ENCODE measurements at places on chromosomes 16 and 17.

GRCh38 chr17:45143767-45144198, 4.5 kb upstream of the HEXIM1 start:
- DNase-seq = peak; percentile 91

GRCh38 chr16:3864562-3864961, 16.0 kb downstream of the CREBBP start:
- DNase-seq = no peak

GRCh38 chr16:56679818-56680217, 2.5 kb upstream of the MT1X start:
- DNase-seq = no peak

GRCh38 chr16:48555597-48556242, 54.3 kb downstream of the N4BP1 start:
- DNase-seq = no peak

- no peak for DNase-seq
These were observed 45.4 kb upstream of the RASD1 start for GRCh38 chr17:17541640-17542001.

DNA sequence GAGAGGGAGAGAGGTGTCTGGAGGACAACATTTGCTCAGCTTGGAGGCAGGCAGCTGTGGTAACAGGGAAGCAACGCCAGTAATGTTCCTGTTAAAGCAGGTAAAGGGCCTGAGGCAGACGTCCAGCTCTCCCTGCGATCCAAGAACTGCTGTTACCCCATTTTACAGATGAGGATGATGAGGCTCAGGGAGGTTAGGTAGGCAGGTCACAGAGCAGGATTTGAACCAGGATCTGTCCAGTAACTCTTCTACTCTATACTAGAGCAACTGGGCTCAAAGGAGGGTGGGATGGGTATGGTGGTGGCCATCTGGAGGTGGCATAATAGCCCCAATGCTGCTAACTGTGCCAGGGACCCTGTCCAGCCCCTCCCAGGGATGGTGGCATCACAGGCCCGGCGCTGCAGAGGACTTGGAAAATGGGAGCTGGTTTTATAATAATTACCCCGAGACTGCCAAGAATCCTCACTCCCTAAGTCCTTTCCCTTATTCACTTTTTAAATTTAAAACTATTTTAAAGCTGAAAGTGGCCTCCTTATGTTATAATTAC, 12.0 kb downstream of the CA7 start:
- DNase-seq = no peak

DNA sequence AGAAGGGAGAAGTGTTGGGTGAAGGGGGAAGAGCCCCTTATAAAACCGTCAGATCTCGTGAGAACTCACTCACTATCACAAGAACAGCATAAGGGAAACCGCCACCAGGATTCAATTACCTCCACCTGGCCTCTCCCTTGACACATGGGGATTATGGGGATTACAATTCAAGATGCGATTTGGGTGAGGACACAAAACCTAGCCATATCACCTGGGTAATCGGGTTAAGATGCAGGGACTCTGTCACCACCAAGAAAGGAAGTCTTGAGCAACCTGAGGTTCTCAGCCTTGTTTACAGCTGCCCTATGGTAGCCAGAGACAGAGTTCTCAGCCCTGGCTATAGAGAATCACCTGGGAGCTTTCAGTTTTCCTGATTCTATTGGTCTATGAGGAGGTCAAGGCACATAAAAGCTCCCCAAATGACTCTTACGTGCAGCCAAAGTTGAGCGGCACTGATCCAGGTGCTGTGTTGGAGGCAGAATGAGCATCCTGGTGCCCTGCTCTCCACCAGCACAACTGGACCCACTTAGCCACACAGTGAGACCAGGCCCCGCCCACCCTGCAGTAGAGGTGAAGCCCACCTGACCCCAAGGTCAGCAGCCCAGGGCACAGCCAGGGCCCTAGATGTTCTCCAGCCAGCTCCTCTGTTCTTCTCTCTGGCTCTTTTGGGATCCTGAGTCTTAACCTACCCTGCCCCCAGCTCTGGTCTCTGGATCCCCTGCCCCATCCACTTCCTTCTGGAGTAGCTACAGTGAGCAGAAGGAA, 138.5 kb upstream of the CDH5 start:
- no peak for DNase-seq

DNA sequence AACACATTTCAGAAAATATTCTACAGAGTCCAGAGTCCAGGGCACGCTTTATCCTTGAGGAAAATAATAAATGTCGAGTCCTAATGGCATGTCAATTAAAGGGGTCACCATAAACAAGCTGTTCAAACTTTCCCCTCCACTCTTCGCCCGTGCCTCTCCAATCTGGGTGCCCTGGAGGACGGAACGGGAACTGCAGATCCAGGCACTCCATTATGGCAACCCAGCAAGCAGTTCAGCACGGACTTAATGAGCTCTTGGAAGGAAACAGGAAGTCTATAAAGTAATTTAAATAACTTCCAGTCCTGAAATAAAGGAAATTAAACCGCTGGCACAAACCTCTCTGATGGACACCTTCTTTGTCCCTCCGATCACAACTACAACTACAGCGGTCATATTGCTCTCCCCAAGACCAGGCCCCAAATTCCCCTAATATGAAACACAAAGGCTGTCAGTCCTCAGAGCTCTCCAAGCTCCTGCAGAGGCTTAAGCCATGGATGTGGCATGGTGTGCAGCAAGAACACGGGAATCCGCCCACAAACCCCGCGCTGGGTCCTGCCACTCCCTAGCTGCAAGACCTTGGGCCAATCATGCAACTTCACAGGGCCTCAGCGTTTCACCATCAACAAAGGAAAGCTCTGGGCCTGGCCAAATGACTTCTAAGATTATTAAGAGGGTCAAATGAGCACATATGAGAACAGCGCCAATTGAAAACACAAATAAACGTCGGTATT, 52.6 kb downstream of the ZFHX3 start:
- DNase-seq = no peak

DNA sequence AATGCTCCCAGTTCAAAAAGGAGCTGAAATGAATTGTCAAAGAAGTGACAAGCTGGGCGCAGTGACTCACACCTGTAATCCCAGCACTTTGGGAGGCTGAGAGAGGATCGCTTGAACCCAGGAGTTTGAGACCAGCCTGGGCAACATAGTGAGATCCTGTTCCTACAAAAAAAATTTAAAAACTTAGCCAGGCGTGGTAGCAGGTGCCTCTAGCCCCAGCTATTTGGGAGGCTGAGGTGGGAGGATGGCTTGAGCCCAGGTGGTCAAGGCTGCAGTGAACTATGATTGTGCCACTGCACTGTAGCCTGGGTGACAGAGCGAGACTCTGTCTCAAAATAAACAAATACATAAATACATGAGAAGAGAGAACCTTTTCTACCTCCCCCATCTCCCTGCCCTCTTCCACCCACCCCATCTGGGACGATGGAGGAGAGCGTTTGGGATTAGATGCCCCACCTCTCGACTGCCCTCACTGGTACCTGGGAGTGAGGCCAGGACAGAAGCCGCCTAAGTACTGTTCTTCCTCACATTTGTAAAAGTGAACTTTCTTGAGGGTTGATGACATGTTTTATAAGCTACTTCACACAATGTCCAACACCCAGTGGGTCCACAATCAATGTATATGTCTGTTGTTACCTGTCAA, 2.4 kb downstream of the IL4R start:
- no peak for DNase-seq

- peak; percentile 16 for DNase-seq
These were observed 144.2 kb upstream of the CORO6 start for GRCh38 chr17:29766796-29767327.

DNA sequence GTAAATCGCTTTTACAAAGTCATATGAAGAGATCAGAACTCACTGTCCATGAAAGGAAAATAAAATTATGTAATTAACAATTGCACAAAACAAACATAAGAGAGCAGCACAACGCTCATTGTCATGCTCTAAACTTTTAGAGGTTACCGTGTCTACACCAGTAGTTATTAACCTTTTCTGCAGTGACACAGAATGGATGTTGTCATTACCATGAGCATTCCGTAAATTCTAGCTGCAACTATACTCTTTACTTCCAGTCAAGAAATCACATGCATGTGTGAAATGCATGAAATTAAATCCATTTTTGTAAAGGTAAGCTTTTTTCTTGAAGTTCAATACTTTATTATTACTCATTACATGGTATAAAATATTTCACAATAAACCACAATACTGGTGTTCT, 38.2 kb downstream of the USP32 start:
- peak; percentile 2 for DNase-seq

- DNase-seq = no peak
These were observed 11.5 kb downstream of the SLX4 start for GRCh38 chr16:3599922-3600321.

DNA sequence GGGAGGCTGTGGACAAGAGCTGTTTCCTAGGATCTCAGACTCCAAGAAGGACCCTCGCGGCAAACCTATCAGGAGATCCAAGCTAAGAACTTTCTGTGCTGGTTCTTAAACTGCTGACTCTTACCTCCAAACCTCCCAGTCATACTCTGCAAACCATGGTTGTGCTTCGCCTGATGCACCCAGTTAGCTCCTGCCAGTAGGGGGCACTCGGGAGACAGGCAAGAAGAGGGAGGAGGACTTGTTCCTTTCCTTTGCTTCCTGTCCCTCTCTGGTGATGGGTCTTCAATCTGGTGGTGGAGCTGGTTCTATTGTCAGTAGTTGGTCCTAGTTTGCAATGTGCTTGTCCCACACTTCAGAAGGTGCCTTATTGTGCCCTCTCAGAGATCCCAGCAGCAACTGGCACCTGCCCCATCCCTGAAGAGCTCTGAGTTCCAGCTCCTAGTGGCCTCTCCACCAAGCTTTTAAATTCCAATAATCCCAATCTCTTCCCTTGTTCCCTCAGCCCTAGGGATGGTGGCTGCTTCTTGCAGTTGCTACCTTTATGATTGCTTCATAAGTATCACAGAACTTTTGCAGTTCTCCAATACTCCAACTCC, 113.5 kb upstream of the RPL38 start:
- peak; percentile 64 for DNase-seq

GRCh38 chr16:10992797-10993196, 48.4 kb downstream of the CLEC16A start:
- DNase-seq = peak; percentile 61

DNA sequence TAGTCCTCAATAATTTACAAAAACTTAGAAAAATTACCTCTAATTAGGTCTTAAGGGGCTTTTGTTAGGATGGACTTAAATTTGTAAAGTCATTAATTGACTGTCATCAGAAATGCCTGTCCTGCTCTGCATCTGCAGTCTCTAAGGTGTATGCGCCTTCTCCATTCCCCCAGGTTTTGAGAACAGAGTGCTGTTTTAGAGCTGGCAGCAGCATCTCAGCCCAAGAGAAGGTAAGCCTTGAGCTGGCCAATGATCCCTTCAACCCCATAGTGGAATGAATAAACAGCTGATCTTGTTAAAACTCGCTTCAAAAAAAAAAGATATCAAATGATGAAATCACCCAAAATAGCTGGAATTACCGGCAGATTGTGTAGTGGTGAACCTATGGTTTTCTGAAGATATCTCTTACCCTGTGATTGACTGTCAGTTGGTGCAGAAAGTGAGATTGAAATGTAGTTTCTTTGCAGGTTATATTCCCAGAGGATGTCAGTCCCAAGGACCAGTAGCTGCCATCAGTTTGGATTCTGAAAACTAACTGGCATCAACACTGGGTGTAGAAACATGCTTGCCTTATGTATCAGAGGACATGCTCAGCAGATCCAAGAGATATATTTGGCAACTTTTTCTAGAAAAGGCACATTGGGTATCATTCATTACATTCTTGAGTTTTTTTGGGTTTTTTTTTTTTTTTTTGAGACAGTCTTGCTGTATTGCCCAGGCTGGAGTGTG, 25.7 kb downstream of the TRPV2 start:
- peak; percentile 74 for DNase-seq

GRCh38 chr16:11374255-11374654, 29.0 kb downstream of the RMI2 start:
- no peak for DNase-seq

GRCh38 chr17:8847891-8848290, 19.6 kb downstream of the PIK3R6 start:
- DNase-seq = no peak

GRCh38 chr16:72924537-72924926, 123.4 kb downstream of the ZFHX3 start:
- no peak for DNase-seq

GRCh38 chr17:29573871-29574731, 5.6 kb downstream of the TP53I13 start:
- DNase-seq = no peak

GRCh38 chr17:75843577-75844529, at the start of gene UNC13D:
Gene UNC13D, minus strand, starts transcription at chr17:75844404. Its CDS starts 67 bp downstream, at chr17:75844337.
- DNase-seq = no peak

DNA sequence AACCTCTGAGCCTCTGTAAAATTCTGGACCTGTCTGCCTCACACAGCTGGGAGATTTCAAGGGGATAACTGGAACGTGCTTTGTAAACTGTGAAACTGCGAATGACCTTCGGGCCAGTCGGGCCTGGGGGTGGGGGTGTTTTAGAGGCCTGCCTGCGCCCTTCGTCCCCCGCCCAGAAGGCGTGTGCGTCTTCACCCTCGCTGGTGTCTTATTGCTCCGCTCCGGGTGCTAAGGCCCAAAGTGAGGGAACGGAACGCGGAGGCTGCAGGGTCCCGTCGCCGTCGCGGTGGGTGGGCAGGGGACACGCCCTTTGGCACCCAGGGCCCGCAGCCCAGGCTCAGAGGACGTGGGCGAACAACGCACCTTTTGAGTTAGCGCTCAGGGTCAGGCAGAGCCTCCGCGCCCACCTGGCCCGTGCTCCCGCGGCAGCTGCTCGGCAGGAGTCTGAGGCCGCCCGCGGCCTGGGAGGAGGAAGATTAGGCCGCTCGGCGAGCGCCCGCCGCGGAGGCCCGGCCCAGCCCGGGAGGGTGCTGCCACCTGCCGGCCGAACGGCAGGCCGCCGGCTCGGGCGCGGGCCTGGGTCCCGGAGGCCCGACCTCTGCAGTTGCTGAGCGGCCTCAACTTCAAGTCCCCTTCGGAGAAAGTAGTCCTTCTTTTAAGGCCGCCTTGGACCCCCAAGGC, 29.7 kb downstream of the DCAKD start:
- DNase-seq = peak; percentile 51

GRCh38 chr16:47965439-47965838, 190.4 kb downstream of the ABCC12 start:
- peak; percentile 16 for DNase-seq

DNA sequence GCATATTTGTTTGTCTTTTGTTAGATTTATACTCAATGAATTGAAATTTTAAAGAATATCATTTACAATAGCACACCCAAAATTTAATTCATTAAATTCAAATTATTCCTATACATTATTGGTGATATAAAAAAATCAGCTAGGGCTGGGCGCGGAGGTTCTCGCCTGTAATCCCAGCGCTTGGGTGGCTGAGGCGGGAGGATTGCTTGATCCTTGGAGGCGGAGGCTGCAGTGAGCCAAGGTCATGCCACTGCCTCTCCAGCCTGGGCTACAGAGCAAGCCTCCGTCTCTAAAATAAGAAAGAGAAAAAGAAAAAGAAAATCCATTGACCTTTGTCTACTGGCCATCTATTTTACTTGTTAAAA, 4.5 kb upstream of the PRDM7 start:
- no peak for DNase-seq
